ENCODE measurements at places on chromosomes 5 and 9.

GRCh38 chr9:35333551-35333950 is 156.4 kb upstream of the RUSC2 start:
- no peak for DNase-seq

DNA sequence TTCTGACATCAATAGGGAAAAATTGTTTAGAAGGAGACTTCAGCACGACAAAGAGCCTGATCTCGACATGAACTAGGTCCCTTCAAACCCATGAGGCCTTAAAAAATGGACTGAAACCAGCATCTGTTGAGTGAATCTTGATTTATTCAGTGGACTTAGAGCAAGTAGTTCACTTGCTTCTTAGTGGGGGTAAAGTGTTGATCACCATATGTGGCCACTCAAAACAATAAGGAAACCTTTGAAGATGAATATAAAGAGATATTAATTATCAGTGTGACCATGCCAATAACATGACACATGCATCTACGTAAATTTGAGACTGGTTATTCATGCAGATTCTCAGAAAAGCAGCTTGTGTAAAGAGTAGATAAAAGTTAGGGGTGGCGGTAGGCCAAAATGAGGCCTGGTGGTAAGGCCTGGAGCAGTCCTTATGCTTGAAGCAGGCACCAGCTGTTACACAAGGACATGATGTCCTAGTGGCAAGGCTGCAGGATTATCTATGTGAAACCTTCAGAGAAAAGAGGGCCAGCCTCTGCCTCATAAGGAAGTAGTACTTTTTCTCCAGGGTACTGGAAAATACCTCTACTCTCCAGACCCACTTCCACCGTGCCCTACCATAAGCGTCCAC is 61.3 kb downstream of the S1PR3 start:
- DNase-seq = no peak

GRCh38 chr5:59126708-59127573 is 544.1 kb downstream of the RAB3C start:
- DNase-seq = no peak

- peak; percentile 69 for DNase-seq
These were observed 31.8 kb upstream of the ORM1 start for GRCh38 chr9:114291064-114291474.

- DNase-seq = no peak
These were observed 207.1 kb upstream of the VLDLR start for GRCh38 chr9:2414465-2414864.

DNA sequence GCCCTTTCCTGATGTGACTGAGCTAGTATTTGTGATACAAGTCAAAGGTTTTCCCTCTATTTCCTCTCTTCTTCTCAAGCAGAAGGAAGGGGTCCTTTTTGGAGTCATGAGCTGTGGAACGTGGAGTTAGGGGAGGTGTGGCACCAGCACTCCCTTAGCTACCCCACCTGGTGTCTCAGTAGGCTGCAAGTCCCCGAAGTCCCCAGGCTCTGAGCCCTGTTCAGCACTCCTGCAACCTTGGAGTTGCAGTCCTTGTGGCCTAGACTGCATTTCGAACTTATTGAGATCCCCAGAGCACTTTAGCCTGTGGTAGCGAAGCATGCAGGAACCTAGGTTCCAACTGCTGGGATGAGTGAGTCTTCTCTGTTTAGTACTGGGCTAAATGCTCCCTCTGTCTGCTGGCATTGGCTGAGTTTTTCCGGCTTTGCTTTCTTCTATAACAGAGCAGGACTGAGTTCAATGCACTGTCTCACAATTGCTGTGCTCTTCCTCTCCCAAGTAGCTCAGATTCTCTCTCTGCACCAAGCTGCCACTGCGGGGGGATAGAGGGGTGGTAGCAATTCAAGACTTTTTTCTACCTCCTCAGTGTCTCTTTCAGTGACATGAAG is 600.7 kb upstream of the CDH9 start:
- no peak for DNase-seq

- DNase-seq = no peak
These were observed 73.8 kb downstream of the NRG2 start for GRCh38 chr5:139969318-139969717.

DNA sequence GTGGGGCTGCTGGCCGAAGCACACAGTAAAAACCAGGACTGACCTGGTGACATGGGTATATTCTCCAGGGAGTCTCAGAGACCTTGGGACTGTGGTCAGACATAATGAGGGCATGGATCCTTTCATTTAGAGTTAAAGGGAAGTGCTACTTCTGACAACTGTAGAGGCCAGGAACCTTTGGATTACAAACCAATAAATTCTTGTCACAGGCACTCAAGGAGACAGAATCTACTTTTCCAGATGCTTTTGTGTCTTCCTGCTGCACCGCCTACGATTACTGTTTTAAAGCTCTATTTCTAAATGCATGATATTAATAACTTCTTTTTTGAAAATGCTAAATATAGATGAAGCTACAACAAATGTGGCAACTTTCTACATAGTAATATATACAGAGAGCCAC is 106.5 kb upstream of the LPAR1 start:
- DNase-seq = no peak

GRCh38 chr9:134486143-134486591 is 155.4 kb upstream of the COL5A1 start:
- no peak for DNase-seq

DNA sequence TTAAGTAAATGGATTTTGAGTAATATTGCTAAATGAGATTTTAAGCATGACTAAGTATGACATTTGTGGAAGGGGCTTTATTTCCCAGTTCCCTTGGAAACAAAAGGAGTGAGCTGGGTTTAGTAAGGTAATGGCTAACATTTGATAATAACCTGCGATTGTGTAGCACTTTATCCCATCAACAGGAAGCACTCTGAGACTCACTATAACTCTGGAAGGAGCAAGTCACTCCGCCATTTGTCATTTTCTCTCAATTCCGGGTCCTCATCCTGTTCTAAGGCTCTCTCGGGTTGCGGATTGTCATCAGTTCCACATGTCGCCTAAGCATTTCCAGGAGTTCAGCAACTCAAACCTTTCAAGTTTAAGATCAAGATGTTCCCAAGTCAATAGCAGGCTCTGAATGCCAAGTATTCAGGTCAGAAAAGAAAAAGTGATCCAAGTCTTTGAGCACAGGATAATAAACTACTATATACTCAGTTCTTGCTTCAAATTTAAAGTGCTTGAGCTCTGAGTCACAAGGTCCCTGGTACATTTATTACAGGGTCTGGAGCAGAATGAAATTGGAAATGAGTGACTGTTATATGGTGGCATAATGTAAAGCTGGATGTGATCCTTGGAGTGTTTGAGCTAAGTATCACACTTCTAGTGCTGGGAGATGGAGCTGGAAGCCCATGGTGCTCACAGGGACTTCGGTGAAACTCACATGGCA is 39.3 kb downstream of the CAPSL start:
- DNase-seq = no peak

DNA sequence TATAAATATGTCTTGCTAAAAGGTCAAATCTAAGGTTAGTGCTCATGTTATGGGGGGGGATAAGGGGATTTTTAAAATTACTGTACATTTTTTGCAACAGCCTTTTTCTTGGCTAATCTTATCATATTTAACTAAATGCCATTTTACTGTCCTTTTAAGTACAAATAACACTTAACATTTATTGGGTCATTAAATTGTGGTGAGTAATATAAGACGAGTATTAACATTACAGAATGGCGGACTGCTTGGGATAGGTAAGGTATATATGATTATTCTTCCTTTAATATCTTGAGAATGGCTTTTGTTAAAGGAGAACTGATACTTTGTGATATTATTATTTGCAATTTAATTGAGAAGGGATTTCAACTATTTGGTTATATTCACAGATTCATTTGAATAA is 33.2 kb downstream of the GPR151 start:
- DNase-seq = no peak

DNA sequence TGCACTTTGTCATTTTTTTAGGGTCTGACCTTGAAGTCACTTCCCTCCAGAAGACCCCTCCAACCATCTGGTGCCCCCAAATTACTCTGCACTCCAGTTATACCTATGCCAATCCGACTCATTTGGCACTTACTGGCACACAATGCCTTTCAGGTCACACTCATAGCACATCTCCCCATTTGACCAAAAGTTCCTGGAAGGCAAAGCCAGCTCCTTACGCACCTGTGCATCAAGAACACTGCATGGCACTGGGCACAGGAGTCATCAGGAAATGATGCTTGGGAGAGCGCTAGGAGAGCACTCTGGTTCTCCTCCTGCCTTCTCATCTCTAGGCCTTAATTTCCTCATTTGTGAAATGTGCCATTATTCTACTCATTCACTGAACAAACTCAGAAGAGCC is 2.9 kb downstream of the TNIP1 start:
- no peak for DNase-seq

DNA sequence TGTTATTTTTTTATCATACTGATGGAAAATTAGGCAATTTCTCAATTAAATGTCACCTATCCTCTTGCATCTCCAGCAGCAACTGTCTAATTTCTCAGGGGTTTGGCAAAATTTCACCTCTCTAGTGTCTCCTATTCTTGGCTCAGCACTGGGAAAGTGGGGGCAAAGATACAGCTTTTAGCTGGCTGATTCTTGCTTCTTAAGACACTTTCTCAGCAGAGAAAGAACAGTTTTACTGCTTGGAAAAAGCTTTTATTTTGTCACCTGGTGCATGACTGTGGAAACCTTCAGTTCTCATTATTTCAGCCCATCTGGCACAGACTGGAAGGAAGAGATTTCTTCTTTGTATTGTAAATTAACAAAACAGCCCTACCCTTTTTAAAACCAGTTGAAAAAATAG is 283.6 kb upstream of the SGCD start:
- no peak for DNase-seq

DNA sequence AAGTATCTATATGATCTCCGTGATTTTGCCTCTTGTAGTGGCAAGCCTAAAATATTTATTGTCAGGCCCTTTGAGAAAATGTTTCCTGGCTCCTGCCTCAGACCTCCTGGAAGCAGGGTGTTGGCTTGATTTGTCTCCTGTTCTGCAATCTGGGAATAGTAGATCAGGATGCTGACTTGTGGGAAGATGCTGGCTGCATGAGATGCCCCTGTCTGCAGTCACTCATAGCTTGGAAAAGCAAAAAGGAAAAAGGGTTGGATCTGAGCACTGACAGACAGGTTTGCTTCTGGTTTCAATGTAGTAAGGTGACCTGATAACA is 16.7 kb downstream of the TJP2 start:
- DNase-seq = no peak
